CD4-positive, alpha-beta T cell treated with Interleukin-2 at 100 ng/mL for 4 hours (primary cell): ENCODE measurements at places on chromosomes 5 and 9.

GRCh38 chr9:99690573-99690972, 131.1 kb upstream of the NR4A3 start:
- DNase-seq, result no peak

GRCh38 chr9:112110777-112111113, 64.4 kb downstream of the SUSD1 start:
- no peak for DNase-seq

- no peak for DNase-seq
These were observed 266.3 kb downstream of the PSAT1 start for GRCh38 chr9:78563269-78563668.

- DNase-seq, result no peak
These were observed 128.3 kb downstream of the DPYSL3 start for GRCh38 chr5:147381555-147381954.

DNA sequence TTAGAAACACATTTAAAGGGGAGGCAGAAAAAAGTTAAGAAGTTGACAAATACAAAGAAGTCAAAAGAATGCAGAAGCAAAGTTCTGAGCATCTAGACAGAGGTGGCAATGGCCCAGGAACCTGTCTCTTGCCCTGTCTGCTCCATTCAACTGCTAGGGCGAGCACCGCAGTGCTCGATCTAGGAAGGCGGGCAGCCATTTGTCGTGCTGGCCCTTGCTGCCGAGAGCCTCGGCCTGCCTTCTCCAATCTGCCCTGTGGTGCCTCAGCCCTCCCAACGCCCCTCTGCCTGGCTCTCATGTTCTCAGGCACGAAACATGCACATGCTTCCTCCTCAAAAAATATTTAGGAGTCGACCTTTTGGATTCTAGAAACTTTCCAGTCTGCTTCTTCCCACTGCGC, 42.2 kb downstream of the DDX31 start:
- no peak for DNase-seq

- no peak for DNase-seq
These were observed 166.9 kb upstream of the MPDZ start for GRCh38 chr9:13446286-13446937.

GRCh38 chr5:1311439-1312055, 16.7 kb upstream of the TERT start:
- no peak for DNase-seq

DNA sequence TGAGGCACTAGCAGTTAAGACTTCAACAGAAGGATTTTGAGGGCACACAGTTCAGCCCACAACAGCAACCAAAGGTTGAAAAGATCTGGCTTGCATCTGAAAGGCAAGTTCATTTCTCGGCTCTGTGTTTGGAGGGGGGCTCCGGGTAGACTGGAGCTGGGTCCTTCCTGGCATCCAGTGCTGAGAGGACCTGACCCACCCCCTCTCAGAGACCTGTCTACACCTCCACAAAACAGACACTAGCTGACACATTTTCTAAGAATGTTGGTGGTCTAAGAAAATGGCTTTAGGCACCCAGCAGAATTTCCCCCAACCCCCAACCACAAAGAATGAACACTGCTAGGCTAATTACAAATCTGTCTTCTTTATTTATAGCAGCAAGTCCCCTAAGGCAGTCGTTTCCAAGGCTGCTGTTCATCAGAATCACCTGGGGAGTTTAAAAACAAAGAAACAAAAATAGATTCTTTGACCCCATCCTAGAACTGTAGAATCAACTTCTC, 6.2 kb upstream of the PTCH1 start:
- DNase-seq, result no peak
